Mesenchymal stem cell (in vitro differentiated cells and primary cell): ENCODE measurements at places on chromosomes 7 and 10.

DNA sequence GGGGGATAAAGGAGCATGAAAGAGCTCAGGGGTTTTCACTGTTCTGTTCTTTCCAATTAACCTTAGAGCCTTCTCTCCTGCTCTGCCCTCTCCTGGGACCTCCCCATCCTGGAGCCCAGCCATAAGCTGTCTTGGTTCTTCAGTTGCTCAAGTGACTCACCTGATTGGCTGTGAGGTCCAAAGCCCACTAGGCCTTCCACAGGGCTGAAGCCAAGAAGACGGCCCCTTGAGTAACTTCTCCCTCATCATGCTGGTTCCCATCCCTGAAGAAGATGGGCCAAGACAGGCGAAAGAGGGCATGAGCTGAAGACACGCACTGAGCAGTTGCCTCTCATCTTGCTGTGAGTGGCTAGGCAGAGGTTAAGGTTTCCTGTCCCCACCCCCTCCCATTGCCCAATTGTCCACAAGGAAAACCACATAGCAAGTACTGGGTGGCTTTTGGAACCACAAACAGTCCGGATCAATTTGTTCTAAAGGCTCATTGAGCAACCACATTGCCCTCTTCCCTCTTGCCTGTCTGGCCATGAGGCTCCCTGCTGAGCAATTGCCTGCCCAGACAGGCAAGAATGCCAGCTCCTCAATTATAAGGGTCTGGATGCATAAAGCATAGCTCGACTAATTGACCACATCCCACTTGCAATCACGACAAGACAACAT, 43.9 kb upstream of the GPAM start:
- no peak for DNase-seq

- DNase-seq = no peak
Measured at GRCh38 chr7:25583621-25584020, 355.3 kb upstream of the NPVF start.

- DNase-seq = no peak
Measured at GRCh38 chr10:43688348-43688892, 39.7 kb upstream of the ZNF32 start.

- peak; percentile 40 for DNase-seq
Measured at GRCh38 chr10:6729071-6729774, 149.1 kb upstream of the PRKCQ start.

- no peak for DNase-seq
Measured at GRCh38 chr10:79244068-79244442, 103.2 kb upstream of the PPIF start.

DNA sequence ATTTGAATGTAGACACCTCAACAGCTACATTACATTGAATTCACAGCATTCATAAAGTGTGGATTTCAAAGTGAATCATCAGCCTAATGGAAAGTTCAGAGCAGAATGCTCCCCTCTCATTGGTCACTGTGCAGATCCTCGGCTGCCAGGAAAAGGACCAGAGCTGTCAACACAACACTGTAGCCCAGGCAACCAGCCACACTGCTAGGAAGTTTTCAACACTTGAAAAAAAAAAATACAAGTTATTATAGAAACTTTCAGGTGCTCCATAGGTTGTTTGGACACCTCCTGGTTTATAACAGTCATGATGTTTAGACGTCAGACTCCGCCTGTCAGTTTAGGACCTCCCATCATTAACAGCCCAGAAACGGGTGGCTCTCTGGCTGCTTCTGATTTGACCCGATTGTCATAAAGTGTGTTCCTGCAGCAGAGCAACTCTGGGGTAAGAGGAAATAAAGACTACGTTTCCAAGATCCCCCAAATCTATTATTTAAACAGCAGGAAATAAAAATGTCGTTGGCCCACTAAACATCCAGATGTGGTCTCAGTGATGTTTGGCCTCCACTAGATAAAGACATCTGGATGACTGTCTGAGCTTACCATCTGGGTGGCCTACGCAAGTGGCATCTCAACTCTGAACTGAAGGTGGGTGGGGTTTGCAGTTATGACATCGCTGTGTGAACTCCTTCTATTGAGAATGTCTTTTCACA, 117.4 kb downstream of the CABCOCO1 start:
- peak; percentile 94 for DNase-seq

DNA sequence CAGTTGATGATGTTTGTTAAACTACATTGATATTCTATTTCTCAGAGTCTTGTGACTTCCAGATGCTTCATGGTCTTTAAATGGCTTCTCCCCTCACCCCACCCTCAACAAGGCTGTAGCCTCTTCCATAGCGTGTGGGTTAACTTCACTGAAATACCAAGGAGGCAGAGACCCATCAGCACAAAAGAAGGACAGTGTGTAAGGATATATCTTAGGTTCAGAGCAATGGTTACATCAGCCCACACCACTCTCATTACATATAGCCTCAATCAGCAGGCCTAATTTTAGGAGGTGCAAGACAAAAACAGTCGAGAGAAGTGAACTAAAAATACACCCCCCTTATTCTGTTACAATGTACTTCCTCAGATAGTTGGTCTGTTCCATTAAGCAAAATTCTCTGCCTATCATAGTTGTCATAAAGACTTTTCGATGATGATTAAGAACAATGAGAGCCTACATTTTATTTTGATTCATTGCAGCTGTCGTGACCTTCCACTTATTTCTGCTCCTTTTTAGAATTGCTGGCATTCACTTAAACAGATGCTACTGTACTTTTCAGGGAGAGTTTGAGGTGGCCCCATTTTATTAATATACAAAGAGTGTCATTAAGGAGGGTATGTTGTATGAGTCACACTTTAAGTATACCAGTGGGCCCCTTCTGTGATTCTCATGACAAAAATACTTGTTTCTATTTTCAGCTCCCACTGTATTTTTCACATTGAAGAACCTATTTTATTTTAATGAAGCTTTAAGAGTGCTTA, 52.1 kb downstream of the WIPF3 start:
- DNase-seq = peak; percentile 18

DNA sequence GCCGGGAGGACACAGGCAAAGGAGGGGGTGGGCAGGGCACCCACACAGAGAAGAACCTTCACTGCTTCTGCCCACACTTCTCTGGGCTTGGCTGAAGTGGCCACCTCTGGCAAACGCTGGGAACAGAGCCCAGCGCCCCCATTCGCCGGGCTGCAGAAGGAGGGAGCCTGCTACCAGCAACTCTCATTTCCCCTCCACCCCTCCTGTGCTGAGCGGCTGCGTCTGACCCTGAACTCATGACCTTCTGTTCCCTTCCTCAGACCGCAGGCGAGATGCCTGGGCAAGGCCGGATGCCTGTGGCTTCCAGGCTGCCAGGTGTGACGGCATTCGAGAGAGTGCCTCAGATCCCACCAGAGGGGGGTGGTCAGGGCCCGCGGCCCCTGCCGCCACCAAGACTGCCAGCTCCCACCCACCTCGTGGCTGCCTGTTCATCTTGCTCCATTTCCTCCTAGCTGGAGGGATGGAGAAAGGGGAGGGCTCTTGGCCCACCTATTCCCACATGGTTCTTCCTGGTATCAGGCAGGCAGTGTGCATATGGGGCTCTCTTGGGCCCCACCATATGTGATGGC, 19.8 kb downstream of the DNAJB12 start:
- DNase-seq = peak; percentile 98

GRCh38 chr7:111029574-111030251, 61.2 kb upstream of the LRRN3 start:
- peak; percentile 56 for DNase-seq

DNA sequence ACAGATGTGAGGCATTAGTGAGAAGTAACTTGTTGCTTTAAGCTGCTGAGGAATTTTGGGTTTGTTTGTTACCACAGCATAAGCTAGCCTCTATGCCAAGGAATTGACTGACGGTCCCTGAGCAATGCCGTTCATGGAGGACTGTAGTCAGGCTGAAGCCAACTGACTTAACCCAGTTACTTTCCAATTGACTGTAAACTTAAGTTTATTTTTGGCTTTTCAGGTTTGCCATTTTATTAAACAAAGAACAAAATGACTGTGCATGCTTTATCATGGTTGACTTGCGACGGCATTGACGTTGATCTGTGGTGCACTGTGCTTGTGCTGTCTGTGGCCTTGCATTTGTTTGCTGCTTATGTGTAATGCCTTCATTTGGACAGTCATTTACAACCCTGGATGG, 53.5 kb downstream of the DNAJB9 start:
- no peak for DNase-seq

GRCh38 chr10:16907687-16908086, 90.5 kb upstream of the RSU1 start:
- no peak for DNase-seq

- DNase-seq = no peak
Measured at GRCh38 chr10:91049296-91049987, 128.6 kb upstream of the ANKRD1 start.

GRCh38 chr10:102324061-102324460, 71.4 kb upstream of the NFKB2 start:
- DNase-seq = peak; percentile 66

- no peak for DNase-seq
Measured at GRCh38 chr7:101586078-101586905, 42.8 kb downstream of the MYL10 start.

DNA sequence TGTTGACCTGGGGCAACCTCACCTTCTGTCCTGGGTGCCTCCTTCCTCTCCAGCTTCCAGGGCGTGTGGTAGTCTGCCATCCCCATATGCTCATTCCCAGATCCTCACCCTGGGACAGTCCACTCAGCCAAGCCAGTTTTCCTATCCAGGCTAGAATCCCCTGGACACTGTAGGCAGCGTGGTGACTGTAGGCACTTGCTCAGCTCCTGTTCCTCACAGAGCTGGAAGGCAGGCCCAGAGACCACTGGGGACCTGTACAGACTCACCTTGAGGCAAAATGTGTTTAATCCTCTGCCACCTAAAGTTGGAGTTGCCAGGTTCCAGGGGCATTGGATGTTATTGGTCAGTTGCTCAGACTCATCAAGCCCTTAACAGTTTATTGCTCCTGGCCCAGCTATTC, 2.4 kb upstream of the GRID1 start:
- DNase-seq = no peak

GRCh38 chr10:92868036-92868435, 19.7 kb downstream of the EXOC6 start:
- DNase-seq = no peak

- no peak for DNase-seq
Measured at GRCh38 chr7:92631067-92631849, 41.1 kb upstream of the FAM133B start.

GRCh38 chr7:47945261-47946015, 2.8 kb downstream of the PKD1L1 start:
- peak; percentile 67 for DNase-seq

GRCh38 chr10:55013318-55013717, 212.3 kb upstream of the PCDH15 start:
- no peak for DNase-seq

DNA sequence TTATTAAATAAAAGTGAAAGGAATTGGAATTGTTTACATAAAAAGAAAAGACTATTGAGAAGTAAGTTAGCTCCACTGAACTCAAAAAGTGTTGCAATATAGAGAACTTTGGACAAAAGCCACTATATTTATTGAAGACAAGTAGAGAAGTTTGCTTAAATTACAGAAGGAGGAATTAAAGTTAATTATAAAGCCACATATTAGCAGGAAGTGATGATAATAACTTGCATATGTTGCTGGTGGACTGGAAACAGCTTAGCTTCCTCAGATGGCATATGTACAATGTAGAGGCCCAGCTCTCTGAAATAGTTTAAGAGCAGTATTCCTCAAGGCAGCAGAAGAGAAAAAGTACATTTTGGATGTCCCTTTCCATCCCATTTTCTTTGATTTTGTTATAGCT, 400.7 kb downstream of the GATA3 start:
- no peak for DNase-seq

DNA sequence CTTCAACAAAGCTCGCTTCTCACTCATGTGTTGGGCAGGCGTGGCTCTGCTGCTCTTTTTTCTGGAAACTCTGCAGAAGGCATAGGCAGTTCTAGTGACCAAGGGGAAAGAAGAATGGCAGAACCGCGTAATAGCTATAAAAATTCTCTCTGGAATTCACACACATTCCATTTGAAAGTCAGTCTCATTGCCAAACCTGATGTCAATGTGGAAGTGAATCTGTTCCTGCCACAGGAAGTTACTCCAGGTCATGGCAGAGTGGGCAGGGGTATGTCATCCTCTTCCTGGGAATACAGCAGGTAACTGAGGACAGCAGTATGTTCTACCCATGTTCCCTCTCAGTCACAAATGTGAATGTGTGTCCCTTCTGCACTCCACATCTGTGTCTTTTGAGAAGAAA, 8.2 kb upstream of the PAXIP1 start:
- no peak for DNase-seq

DNA sequence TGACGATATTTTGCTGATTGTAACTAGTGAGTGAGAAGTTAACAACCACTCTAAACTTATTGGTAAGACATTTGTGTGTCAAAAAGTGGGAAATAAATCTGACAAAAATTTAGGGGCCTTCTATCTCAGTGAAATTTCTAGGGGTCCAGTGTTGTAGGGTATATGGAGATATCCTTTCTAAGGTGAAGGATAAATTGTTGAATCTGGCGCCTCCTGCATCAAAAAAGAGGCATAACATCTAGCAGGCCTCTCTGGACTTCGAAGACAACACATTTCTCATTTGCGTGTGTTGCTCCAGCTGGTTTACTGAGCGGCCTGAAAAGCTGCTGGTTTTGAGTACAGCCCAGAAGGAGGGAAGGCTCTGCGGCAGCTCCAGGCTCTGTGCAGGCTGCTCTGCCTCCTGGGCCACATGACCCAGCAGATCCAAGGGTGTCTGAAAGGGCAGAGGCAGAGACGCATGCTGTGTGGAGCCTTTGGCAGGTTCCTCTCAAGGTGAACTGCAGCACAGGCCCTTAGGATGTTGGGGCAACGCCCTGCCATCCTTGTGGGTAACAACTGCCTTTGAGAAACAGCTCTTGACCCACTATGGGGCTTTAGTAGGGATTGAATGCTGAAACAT, 72.4 kb downstream of the LMBR1 start:
- DNase-seq = no peak

DNA sequence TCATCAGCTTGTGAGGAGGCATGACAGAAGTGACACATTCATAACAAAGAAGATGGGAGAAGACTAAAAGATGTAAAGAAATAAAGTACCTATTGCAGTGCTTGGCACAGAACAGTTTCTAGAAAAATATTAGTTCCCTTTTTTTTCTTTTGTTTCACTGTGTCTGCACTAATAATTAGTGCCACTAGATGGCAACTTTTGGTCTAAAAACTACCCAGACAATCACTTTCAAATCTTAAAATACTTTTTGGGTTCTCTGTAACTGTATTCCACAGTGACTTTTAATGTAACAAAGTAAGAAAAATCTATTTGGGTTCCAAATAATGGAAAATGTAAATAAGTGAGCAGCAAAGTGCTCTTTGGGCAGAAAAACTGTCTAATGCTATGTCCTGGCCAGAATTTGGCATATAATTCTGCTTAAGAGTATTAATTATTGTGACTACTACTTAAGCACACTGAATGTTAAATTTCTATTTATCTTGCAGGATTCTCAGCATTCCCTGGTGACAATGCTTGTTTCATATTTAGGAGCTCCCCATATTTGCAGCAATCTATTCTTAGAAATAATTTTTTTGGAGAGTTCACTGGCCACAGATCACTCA, 134.8 kb upstream of the KIF5B start:
- DNase-seq = peak; percentile 46

- DNase-seq = peak; percentile 54
Measured at GRCh38 chr7:132295175-132295574, 281.1 kb downstream of the PLXNA4 start.
